Upper lobe of right lung (tissue), 1 donor: ENCODE measurements at places on chromosomes 2 and 18. TPM values are rescaled to one million over a fixed set of nuclear protein-coding genes. Genes with fewer than 3 reads are reported as not detected.
A peak's percentile ranks its signal among the peaks of the same experiment; 100 is the strongest.

DNA sequence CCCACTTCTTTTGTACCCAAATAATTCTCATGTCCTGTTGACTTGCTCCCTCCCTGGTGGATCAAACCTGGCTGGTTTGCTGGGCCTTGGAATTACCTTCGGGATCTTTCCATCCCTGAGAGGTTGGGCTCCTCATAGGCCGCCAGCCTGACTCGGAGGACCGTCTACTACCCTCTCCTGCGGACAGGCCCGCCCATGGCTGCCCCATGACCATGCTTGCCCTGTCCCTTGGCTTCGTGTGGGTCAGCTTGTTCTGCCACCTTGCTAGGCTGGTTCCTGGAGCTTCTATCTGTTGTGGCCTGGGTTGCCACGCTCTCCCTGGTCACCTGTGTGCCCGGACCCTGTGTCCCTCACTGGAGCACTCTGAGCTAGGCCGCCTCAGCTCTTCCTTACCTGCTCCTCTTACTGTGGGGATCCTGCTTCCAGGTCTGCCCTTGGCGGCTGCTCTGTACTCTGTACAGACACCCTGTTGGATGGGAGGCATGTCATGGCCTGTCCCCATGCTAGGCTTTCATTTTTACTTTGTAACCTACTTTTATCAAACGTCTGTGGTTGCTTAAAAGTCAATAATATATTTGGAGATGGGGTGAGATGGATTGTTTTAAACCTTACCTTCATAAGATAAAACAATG lies 29.7 kb upstream of the FHL2 start:
- H3K4me1 ChIP-seq, result peaks cover 5% of the 10 kb centered on the region
- no peak for DNase-seq
- no peak overlapping the region for H3K4me3 ChIP-seq
- H3K36me3 ChIP-seq, result no peaks in the 10 kb centered on the region
- no peaks in the 10 kb centered on the region for H3K27me3 ChIP-seq

DNA sequence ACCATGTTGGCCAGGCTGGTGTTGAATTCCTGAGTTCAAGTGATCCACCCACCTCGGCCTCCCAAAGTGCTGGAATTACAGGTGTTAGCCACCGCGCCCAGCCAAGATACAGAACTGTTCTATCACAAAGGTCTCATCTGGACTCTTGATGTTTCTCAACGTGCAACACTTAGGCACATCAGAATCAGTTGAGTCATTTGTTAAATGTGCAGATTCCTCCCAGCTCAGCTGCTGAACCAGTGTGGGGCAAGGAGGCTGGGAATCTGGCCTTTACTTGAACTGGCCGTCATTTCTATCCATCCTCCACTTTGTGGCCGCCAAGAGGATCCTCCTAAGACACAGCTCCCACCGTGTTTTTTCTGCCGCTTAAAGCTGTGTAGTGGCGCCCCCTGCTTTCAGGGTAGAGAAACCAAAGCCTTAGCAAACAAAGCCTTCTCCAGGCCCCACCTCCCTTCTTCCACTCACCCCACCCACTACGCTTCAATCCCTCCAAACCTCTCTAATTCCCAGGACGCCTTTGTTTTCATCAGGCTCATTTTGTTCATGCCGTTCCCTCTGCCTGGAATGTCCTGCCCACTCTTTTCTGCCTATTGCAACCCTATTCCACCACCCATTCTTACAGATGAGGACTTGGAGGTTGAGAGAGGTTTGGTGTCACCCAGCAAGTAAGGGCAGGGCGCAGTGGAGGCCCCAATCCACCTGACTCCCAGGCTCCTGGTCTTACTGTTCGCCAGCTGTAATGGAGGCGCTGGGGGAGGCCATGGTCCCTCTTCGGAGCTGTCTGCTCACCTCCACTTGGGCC lies 776 bp upstream of the SPEG start:
- no peaks in the 10 kb centered on the region for H3K4me1 ChIP-seq
- H3K27ac ChIP-seq, result no peak overlapping the region
- H3K36me3 ChIP-seq, result no peaks in the 10 kb centered on the region

GRCh38 chr2:55838653-55839052 lies 84.9 kb downstream of the EFEMP1 start:
- peaks cover 15% of the 10 kb centered on the region for H3K4me1 ChIP-seq
- H3K27me3 ChIP-seq, result no peaks in the 10 kb centered on the region
- H3K4me3 ChIP-seq, result no peak overlapping the region
- no peak for DNase-seq
- H3K27ac ChIP-seq, result peak overlapping the region; percentile 56

DNA sequence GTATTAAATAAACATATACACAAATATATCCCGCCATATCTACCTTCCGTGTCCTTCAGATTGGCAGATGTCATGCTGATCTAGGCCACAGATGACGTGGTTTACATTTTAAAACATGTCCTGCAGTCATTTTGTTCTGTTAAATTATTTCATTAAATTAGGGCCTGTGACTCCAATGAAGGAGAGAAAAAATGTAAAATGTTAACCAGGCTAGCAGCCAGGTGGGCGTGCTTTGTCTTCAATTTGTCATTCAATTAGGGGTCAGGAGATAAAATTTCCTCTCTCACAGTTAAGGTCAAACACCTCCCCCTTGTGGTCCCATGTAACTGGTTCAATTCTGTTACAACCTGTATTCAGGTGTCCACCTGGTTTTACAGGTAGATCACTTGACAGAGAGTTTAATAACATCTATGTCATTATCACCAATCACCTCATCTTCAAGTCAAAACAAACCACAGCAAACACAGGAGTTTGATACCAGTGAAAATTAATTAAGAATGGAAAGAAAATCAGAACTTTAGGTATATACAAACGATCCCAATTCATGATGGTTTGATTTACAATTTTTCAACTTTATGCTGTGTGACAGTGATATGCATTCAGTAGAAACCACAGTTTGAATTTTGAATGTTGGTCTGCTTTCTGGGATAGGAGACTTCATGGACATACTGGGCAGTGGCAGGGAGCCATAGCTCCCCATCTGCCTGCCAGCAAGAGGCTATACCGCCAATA lies 339.4 kb downstream of the CMPK2 start:
- no peaks in the 10 kb centered on the region for H3K36me3 ChIP-seq
- no peak overlapping the region for H3K4me3 ChIP-seq
- no peaks in the 10 kb centered on the region for H3K4me1 ChIP-seq
- no peak overlapping the region for H3K27ac ChIP-seq
- no peaks in the 10 kb centered on the region for H3K27me3 ChIP-seq

Gene ASXL3
- total RNA-seq, result 1.3 TPM

Gene ARHGAP25
- total RNA-seq, result 31.8 TPM

- peaks cover 23% of the 10 kb centered on the region for H3K36me3 ChIP-seq
- DNase-seq, result no peak
- H3K4me1 ChIP-seq, result peaks cover 43% of the 10 kb centered on the region
- no peaks in the 10 kb centered on the region for H3K27me3 ChIP-seq
- H3K27ac ChIP-seq, result no peak overlapping the region
These were observed 3.5 kb downstream of the TRIB2 start for GRCh38 chr2:12720278-12720620.

DNA sequence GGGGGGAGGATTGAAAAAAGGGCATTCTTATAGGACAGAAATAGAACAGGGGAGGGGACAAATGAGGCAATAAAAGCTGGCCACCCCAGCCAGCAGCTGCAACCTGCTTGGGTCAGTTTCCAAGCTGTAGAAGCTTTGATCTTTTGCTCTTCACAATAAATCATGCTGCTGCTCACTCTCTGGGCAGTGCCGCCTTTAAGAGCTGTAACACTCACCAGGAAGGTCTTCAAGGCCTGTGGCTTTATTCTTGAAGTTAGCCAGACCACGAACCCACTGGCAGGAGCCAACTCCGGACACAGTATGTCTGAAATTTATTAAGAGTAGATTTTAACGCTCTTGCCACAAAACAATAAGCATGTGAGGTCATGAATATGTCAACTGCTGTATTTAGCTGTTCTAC lies 649.9 kb upstream of the RAB6C start:
- DNase-seq, result no peak
- H3K27me3 ChIP-seq, result no peaks in the 10 kb centered on the region
- no peak overlapping the region for H3K27ac ChIP-seq

DNA sequence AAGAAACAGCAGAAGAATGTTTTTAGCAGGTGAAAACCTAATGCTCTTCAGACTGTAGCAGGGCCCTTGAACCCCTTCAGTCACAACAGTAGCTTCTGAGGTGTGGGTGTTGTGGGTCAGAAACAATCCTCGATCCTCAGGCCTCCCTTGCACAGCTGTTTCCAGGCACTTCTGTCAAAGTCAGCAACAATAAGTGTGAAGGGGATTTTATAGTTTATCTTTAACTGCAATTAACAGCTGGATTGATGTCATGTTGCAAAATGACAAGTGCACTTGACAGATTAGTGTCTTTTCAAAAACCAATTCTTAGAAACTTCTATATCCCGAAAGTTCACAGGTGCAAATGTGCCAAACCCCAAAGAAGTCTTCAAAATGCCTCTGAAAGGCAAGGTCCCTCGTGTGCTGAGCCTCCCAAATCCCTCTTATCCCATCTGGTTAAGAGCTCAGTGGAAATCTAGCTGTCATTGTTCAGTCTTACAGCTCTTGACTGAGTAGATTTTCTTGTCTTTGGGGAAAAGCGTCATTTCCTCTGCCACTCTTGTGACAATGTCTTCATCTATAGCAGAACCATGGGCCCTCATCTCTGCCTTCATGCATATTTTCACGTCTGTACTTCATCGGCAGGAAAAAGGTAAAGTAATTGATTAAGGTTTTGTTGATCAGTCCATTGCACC lies 29.6 kb downstream of the M1AP start:
- H3K27ac ChIP-seq, result no peak overlapping the region
- H3K36me3 ChIP-seq, result no peaks in the 10 kb centered on the region
- H3K27me3 ChIP-seq, result no peaks in the 10 kb centered on the region
- DNase-seq, result no peak

DNA sequence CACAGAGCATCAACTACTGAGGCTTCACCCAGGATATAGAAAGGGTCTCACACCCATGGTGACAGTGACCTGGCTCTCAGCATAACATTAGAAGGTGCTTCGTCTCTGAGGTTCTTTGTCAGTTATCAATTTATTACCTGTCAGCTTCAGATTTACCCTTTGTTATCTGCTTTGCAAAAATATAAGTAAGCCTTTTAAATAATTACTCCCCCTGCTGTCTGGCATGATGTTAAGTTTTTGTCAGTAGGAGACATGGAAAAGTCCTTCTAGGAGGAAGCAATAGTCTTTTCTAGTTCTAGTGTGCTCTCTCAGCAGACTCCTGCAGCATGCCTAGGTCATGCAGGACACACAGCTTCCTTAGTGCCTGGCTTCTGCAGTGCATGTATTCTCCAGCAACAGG lies 149.9 kb downstream of the RDH14 start:
- DNase-seq, result no peak
- H3K27me3 ChIP-seq, result no peaks in the 10 kb centered on the region
- no peak overlapping the region for H3K4me3 ChIP-seq

Gene NCK2
- total RNA-seq, result 49.7 TPM

DNA sequence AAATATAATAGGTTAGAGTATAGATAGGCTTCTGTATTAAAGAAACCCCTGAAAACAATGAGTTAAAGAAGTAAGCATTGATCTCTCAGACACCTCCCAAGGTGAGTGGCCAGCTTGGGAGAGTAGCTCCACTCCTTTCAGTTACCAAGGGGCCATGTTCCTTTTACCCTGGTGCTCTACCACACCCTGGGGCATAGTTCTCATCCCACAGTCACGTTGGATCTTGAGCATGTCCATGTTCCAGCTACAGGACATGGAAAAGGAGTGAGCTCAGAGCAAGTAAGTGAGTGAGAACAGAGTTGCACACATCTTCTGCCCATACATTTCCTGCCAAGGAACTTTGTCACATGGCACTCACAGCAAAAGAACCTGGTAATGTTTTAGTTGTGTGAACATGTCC lies 325.9 kb upstream of the SLC39A10 start:
- H3K27me3 ChIP-seq, result no peaks in the 10 kb centered on the region
- H3K4me3 ChIP-seq, result no peak overlapping the region
- no peak overlapping the region for H3K27ac ChIP-seq
- no peaks in the 10 kb centered on the region for H3K36me3 ChIP-seq

DNA sequence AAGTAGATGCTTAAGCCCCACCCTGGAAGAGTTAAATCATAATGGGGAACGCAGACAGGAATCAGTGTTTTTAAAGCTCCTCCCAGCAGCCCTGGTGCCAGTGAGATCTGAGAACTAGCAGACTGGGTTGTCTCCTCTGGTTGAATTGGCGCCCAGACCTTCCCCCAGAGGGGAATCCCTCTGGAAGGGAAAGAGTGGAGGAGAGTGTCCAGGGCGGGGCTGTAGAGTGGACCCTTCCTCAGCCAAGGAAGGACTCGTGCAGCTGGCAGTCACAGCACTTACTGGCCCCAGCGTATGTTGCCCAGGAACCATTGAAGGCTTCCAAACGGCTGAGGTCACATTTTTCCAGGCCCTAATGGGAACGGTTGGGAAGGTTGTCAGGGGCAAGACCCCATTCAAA lies 62.5 kb downstream of the TGOLN2 start:
- no peaks in the 10 kb centered on the region for H3K27me3 ChIP-seq
- H3K4me1 ChIP-seq, result peaks cover 28% of the 10 kb centered on the region
- DNase-seq, result no peak
- H3K36me3 ChIP-seq, result no peaks in the 10 kb centered on the region
- no peak overlapping the region for H3K4me3 ChIP-seq

Gene SLC9A4
- not detected for total RNA-seq

GRCh38 chr2:216956820-216957493 lies 97.1 kb upstream of the TNP1 start:
- H3K27ac ChIP-seq, result no peak overlapping the region
- DNase-seq, result no peak
- no peaks in the 10 kb centered on the region for H3K27me3 ChIP-seq
- no peaks in the 10 kb centered on the region for H3K36me3 ChIP-seq
- no peaks in the 10 kb centered on the region for H3K4me1 ChIP-seq

Gene PARD6G
- total RNA-seq, result 6.5 TPM

GRCh38 chr2:12819103-12819475 lies 102.4 kb downstream of the TRIB2 start:
- no peak for DNase-seq
- H3K4me1 ChIP-seq, result peaks cover 34% of the 10 kb centered on the region
- no peaks in the 10 kb centered on the region for H3K27me3 ChIP-seq
- no peaks in the 10 kb centered on the region for H3K36me3 ChIP-seq
